ENCODE measurements at places on chromosomes 16 and 17.

DNA sequence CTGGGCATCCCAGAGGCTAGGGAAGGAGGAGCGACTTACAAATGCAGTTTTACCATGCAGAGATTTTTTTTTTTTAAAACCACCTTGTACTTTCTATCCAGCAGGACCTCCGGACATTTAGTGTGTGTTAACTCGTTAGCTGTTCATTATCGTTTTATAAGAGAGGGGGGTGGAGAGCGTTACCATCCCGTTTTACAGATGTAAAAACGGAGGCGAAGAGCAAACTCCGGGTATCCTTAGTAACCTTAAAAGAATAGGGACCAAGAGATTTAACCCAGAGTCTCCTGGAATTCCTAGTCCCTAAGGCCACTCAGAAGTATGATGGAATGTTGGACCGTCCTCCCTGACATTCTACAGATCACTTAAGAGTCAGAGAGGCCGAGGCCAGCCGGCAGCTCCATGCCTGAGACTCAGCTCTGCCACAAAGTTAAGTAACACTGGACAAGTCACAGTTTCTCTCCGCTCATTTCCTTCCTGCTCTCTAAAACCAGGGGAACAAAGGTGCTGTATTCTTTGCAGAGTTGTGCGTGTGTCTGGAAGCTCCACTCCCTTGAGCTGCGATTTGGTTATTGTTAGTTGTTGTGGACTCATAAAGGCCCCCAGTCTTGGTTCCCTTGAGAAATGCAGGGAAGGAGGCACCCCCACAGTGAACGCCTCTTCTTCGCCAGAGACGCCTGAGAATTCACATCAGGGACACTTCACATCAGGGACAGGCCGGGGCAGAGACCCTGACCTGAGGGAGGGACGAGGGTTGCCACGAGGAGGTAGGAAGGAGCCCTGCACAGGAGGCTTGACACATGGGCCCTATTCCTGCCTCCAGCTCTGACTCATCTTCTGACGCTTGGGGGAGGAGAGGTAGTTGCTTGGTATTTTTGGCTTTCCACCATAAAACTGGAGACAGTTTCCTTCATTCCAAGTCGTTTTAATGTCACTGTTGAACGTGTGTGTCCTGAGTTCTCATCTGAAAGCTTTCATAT, 1.2 kb downstream of the DUSP14 start:
- no peak for DNase-seq

DNA sequence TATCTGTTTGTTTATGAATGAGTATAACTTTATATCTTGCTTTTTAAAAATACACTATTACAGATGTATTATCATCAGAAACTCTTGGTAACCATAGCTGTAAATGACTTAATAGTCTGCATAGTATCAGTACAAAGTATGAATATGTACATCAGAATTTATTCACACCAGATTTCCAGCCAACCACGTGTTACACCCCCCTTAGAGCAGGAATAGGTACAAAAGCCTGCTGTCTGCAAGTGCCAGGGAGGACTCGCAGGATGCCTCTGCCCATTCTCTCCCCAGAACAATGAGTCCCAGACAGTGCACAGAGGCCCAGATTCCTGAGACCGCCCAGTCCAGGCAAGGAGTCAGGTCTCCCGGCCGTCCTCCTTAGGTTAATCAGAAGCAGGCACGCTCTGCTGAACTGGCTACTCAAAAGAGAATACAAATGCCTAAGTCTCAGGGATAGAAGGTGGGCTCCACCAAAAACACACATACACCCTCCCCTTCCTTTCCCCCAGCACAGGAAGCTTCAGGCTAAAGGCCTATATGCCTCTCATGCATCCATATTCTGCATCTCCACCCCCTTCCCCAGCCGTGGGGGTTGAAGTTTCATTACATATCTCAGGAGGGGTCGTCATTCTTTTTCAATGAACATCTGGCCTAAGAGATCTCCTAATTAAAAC, 159.1 kb upstream of the CDH11 start:
- no peak for DNase-seq

GRCh38 chr17:80619535-80620235, 75.0 kb downstream of the RPTOR start:
- DNase-seq, result no peak

DNA sequence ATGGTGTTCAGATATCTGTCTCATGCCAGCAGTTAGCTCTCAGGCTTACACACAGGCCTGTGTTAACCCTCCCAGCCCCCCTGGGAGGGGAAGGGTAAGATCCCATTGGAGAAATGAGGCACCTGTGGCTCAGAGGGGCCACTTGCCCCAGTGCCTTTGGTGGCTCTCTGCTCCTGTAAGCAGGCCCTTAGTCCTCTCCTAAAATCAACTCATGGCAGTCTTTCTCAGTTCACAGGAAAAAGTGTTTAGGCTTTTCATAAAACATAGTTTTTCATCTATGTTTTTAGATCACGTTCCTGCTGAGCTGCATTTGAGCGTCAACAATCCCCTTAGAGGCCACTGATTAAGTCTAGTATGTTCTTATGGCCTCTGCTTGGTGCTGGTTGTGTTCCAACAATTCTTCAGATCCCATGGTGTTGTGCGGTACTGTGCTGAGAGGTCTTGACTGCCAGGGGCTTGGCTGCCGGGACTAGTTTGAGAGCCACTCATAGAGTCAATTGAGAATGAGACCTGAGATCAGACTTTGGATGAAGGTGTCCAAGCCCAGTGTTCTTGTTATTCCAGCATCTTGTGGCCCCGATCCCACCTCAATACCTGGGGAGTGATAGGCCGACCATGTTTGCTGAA, 10.6 kb downstream of the TAOK2 start:
- no peak for DNase-seq

- no peak for DNase-seq
Measured at GRCh38 chr17:39915559-39915958, 2.9 kb downstream of the GSDMB start.

GRCh38 chr17:42027961-42028790, 8.3 kb downstream of the NKIRAS2 start:
- DNase-seq, result peak; percentile 73

- DNase-seq, result no peak
Measured at GRCh38 chr17:46764000-46764708, 54.3 kb downstream of the WNT3 start.

DNA sequence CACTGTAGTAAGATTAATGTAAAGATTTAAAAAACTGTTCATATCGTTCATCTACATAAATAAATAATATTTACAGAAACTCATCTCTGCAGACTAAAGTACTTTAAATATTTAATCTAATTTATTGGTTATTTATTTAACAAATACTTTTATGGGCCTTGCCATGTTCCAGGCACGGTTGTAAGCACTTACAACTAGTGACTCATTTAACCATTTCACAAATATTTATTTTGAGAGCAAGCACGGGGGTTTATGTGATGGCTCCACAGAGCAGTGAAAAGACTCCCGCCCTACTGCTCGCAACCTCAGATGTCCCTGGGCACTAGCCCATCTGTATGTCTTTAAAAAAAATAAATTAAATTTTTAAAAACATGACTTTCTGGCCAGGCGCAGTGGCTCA, 575.9 kb downstream of the WWOX start:
- peak; percentile 12 for DNase-seq

- no peak for DNase-seq
Measured at GRCh38 chr16:68539711-68540239, 684 bp downstream of the ZFP90 start.

DNA sequence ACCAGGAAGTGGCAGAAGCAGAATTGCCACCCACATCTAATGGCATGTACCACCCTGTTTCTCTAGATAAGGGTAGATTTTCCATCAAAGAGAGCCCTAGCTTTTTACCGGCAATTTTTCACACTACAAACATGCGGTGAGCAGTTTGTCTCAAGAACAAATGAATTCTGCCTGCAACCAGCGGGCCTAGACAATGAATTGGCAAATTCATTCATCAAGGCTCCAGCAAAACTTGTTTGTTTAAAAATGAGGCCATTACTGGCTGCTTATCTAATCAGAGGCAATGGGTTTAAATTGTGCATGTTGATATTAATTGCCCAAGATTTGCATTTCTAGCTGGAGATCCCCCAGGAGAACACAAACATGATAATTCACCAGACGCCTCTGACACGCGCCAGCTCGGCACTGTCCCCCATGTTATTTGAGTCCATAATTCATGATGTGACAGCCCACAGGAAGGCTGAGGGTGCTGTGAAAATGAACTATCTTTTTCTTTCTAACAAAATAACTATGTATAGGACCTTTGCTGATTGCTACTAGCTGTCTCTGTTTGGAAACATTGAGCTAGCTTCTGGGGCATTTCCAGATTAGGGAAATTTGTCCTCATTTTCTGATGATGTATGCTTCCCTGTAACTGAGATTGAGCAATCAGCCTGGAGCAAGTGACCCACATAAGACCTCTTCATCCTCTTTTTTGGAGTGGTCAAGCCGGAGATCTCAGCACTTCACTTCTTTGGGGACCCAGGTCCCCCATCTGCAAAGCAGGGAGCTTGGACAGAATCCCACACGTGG, 80.8 kb downstream of the CNGB1 start:
- DNase-seq, result no peak

DNA sequence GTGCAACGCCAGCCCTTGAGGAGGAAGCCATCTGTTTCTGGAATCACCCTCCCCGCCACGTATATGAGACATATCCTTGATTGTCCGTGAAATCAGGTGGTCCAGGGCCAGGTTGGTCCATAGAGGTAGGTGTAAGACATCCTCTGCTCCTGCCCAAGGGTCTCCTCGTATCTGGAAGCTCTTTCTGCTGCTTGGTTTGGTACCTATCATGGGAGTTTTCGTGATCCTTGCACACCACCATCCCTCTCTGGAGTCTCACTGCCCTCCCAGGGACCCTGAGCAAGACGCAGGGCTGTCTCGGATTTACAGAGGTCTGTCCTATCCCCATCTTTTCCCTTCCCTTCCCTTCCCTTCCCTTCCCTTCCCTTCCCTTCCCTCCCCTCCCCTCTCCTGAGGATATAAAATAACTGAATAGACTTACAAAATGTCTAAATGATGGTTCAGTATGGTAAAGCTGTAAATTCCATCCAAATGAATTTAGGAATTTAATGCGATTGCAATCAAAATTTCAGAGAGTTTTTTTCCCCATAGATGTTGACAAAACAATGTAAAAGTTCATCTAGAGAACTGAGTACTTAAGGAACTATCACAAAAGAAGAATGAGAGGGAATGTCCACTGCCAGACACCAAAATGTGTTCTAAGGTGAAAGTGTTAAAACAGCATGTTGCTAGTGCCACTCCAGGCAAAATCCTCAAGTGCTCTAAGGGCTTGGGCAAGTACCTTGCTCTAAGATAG, 2.0 kb upstream of the CCDC42 start:
- no peak for DNase-seq

DNA sequence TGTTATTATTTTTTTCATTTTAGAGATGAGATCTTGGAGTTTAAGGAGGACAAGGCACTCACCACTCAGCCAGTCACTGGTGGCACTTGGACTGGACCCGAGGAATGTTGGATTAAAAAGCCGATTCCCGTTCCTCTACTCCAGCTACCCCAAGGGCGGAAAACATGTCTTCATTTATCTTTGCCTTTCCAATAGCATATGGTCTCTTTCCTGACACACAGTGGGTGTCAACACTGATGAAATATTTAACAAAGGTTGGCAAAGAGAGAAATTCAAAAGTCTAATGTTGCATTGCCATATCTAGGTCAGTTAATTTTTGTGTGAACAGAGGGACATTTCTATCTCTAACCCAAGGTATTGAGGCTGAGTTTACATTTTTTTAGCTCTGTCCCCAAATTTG, 459.7 kb downstream of the RBFOX1 start:
- DNase-seq, result no peak

DNA sequence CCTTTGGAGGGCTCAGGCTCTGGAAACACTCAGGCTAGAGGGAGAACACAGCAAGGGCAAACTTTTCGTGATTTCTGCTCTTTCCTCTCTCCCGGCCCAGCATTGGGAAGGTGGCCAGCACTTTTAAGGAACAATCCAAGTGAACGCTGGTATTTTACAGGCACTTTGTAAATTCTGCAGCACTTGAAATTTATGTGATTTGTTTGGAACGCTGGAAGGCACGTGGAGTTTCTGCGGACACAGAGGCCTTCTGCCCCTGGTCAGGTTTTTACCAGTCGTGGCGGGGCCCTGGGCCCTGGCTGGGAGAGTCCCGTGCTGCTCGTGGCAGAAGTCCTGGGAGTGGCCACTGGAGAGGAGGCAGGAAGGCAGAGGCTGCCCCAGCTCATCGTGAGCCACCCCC, 188.6 kb downstream of the ENGASE start:
- no peak for DNase-seq

- no peak for DNase-seq
Measured at GRCh38 chr17:77308861-77309726, 168.3 kb downstream of the SEC14L1 start.

GRCh38 chr17:76539631-76540271, at the start of gene PRCD:
Gene PRCD (plus strand): TSS chr17:76540044. CDS start chr17:76540142, 98 bp downstream.
- peak; percentile 53 for DNase-seq

GRCh38 chr17:27559506-27560481, 71.2 kb upstream of the LGALS9 start:
- DNase-seq, result no peak
